Forelimb muscle (tissue), 1 donor: ENCODE measurements at places on chromosomes 5 and 9. TPM values are rescaled to one million over a fixed set of nuclear protein-coding genes. Genes with fewer than 3 reads are reported as not detected.

The EFNA5 gene
- 3.0 TPM for polyA plus RNA-seq

The IL7R gene
- 2.4 TPM for polyA plus RNA-seq

The FOXD4 gene
- 2.0 TPM for polyA plus RNA-seq

The PCDHA12 gene
- polyA plus RNA-seq = not detected

The BAAT gene
- polyA plus RNA-seq = 1.7 TPM

The PPP3R2 gene
- not detected for polyA plus RNA-seq

The UGT3A1 gene
- 36.1 TPM for polyA plus RNA-seq

The GDNF gene
- 11.2 TPM for polyA plus RNA-seq

The OGN gene
- 374 TPM for polyA plus RNA-seq

The SH3TC2 gene
- polyA plus RNA-seq = 1.3 TPM

The PROB1 gene
- polyA plus RNA-seq = 42.6 TPM

The DND1 gene
- polyA plus RNA-seq = not detected

The PCDHA1 gene
- polyA plus RNA-seq = 0.10 TPM

The RGMB gene
- 46.0 TPM for polyA plus RNA-seq

The TPPP gene
- polyA plus RNA-seq = 9.2 TPM

The PDGFRB gene
- polyA plus RNA-seq = 115 TPM

The JAKMIP2 gene
- 1.4 TPM for polyA plus RNA-seq

The SLC34A3 gene
- 1.5 TPM for polyA plus RNA-seq

The FBXO10 gene
- 39.4 TPM for polyA plus RNA-seq

The GCNT4 gene
- 0.15 TPM for polyA plus RNA-seq

The HARS1 gene
- polyA plus RNA-seq = 58.2 TPM

The OBP2B gene
- polyA plus RNA-seq = not detected

The SPEF2 gene
- polyA plus RNA-seq = 8.9 TPM

The ACTBL2 gene
- polyA plus RNA-seq = not detected

The PCDHGA8 gene
- polyA plus RNA-seq = 0.73 TPM

The GABRA6 gene
- not detected for polyA plus RNA-seq

The LCN1 gene
- not detected for polyA plus RNA-seq

The EIF4E1B gene
- polyA plus RNA-seq = not detected

The FKTN gene
- 14.5 TPM for polyA plus RNA-seq

The CAMLG gene
- polyA plus RNA-seq = 48.7 TPM

The SLC6A18 gene
- not detected for polyA plus RNA-seq

The CSF2 gene
- not detected for polyA plus RNA-seq

The IFNB1 gene
- polyA plus RNA-seq = not detected

The OTULINL gene
- polyA plus RNA-seq = 2.7 TPM

The LPCAT1 gene
- polyA plus RNA-seq = 27.6 TPM

The LHX3 gene
- not detected for polyA plus RNA-seq

The SPATA31C1 gene
- 0.08 TPM for polyA plus RNA-seq
